ENCODE measurements at places on chromosomes 4 and X.

DNA sequence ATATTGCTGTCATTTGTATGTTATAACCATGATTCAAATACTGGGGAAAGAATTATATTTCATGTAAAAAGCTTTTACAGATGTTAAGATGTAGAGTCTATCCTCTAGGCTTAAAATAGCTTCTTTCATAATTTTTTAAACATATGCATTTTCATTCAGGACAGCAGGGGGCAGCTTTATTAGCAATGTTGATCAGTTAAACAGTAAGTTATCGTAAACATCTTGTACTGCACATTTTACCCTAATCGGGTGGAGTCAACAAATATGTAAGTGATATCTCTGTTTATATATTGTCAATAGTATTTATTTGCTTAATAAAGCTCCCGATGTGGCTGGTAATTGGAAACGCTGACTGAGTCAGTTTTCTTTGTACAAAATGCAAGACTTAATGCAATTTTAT lies 142.5 kb upstream of the MED14 start:
- DNase-seq = peak; percentile 38

DNA sequence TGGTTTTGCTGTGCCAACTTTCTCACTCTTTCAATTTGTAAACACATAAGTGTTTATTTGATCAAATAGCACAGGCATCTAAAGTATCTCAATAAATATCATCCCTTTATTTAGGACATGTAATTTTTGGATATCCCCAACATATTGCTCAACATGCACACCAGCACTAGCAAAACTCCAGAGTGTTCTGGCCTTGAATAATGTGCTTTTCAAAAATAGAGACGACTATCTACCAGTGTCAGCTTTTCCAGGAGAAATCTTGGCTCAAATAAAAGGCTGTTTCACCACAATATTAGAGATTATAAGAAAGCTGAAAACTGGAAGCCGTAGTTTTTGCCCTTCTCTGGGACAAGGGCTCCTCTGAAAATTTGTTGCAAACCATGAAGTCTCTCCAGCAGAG lies 67.0 kb downstream of the MAOB start:
- DNase-seq = no peak

DNA sequence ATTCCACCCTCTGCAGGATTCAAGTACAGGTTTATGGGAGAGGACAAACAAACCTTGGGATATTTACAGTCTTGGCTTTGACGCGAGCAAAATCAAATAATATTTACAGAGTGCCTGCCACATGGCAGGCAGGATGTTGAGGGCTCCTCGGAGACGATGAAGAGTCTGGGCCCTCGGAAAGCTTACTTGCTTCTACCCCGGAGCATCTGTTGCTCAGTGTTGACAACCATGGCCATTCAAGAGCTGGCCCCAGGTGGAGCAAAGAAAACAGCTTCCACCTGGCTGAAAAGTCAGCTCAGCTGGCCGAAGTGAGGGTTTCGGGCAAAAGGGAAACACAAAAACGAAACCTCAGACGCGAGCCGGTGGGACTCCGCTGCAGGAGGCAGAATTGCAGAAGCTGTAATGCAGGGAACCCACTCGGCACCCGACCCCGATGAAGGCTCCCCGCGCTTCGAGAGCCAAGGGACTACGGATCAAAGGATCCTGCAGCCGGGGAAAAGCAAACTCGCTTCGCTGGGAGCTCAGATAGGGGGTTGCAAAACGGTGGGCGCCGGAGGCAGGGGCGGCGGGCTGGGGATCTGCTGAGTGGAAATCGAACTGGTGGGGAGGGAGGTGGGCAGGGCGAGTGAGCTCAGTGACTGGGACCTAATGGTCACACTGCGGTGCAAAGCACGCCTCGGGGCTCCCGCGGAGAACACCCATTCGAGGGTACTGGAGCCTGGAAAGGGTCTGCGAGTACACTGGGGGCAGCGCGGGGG lies 805 bp downstream of the ATP8A1 start:
- no peak for DNase-seq

DNA sequence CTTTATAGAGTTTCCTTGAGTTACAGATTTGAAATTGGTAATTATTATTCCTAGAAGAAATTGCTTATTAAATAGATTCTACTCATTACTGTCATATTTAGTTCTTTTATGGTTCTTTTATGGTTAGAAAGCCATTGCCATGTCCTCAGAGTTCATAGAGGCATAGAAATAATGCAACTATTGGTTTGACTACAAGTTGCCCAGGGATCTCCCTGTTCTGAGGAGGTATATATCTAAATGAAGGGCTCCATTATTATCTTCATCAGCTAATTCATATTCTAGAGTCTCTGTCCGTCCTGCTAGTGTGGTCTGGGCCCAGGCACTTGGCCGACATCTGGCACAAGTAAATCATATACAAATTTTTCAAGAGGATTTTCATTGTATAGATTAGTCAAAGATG lies 535.7 kb downstream of the PPP4R3C start:
- no peak for DNase-seq

GRCh38 chr4:153639833-153640802 lies 44.0 kb upstream of the TLR2 start:
- DNase-seq = no peak

- DNase-seq = peak; percentile 42
Observed at GRCh38 chr4:132642016-132642817, 506.9 kb upstream of the PCDH10 start.

DNA sequence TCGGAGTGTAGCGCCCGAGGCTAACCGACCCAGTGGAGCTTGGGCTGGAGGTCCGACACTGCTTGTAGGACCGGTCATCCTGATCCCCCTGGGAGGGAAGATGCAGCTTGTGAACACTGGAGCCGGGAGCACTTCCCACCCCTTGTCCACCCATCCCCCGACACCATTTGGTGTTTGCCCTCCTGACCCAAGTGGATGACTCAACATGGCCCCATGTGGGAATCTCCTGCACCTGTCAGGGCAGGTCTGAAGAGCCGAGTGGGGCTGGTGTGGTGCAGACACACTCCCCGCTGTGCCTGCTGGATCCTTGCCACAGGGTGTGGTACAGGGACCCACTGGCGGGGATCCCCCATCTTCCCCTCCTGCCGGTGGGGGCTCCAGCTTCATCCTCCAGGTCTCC lies 90.0 kb upstream of the AFAP1 start:
- no peak for DNase-seq

DNA sequence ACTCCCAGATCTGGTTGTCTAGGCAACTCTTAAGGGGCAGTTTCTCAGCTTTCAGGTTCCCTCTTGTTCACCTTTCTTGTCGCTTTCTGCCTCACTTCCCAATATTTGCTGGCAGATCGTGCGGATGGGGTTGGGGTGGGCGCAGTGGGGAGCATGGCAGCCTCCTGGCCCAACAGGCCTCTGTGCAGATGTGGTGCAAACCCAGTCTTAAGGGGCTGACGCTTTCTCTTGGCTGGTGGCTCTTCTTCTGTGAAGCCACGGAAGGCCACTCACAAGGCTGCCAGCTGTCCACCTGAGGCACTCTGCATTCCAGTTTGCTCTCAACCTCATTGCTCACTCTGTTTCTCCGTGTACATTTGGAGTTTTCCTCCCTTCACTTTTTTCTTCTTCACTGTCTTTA lies 61.7 kb downstream of the NBDY start:
- no peak for DNase-seq

DNA sequence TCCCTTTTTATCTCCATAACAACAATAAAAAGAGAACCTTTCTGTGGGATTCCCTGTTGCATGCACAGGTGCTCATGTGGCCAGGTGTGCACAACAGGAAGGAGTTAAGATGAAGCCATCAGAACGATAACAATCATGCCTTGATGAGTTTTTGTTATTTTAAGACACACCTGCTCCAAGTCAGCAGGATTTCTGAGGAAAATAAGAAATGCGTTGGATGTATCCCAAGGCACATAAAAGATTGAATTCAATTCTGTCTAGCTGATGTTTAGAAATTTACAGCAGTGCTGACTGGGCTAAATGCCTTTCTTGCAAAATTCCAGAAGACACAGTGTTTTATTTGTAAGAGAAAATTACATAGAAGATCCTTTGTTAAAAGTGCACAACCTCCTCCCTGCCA lies 1678.2 kb downstream of the ARAP2 start:
- no peak for DNase-seq

DNA sequence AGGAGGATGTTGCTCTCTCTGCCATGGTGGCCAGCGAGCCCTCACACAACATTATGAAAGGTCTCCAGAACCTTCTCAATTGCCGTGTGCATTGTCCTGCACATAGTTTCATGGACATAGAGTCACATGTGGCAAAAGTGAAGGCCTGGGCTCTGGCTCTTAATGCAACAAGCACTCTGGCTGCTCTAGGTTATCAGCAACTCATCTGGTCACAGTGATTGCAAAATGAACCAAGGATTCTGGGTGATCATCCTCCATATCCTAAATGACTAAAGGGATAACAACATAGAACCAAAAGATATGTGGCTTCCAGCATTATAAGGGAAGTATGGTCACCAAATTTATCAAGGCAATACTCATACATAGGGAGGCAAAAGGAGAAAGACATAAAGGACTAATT lies 175.2 kb downstream of the MGST2 start:
- no peak for DNase-seq

- no peak for DNase-seq
Observed at GRCh38 chr4:145552181-145552822, 66.9 kb upstream of the MMAA start.

GRCh38 chrX:101550751-101551379 lies 518 bp downstream of the ARMCX1 start:
- peak; percentile 47 for DNase-seq

DNA sequence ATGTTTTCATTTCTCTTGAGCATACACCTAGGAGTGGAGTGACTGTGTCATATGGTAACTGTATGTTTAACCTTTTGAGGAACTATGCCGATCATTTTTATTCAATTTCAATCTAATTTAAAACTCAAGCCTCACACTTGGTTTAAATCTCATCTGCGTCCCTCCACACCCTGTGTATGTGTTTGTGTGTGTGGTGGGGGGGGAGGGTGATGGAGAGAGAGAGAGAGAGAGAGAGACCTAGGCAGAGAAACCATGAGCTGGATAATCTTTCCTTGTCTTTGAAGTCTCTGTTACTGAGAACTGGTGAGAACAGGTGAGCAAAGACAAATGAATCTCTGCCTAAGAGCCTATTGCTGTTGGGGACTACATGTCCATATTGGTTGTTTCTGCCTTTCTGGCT lies 105.0 kb downstream of the ARHGAP24 start:
- DNase-seq = no peak

DNA sequence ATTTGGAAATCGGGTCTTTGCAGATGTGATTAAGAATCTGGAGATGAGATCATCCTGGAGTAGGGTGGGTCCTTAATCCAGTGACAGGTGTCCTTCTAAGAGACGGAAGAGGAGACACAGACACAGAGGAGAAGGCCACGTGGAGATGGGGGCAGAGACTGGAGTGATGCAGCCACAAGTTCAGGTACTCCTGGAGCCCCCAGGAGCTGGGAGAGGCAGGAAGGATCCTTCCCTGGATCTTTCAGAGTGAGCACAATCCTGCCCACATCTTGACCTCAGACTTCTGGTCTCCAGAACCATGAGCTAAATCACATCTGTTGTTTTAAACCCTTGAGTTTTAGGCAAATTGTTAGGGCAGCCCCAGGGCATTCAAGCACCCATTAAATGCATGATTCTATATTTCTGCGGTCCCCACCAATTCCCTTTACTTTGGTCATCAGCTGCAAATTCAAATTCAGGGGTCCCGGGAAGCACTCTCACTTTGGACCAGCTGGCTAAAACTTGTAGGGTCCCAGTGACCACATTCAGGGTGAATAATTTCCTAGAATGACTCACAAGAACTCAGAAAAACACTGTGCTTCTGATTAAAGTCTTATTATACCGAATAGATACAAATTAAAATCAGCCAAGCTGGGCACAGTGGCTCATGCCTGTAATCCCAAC lies 12.8 kb upstream of the AKAP17A start:
- no peak for DNase-seq

GRCh38 chr4:101421386-101421785 lies 74.1 kb upstream of the PPP3CA start:
- DNase-seq = peak; percentile 69

GRCh38 chr4:147633113-147633512 lies 15.9 kb downstream of the TMEM184C start:
- peak; percentile 61 for DNase-seq

DNA sequence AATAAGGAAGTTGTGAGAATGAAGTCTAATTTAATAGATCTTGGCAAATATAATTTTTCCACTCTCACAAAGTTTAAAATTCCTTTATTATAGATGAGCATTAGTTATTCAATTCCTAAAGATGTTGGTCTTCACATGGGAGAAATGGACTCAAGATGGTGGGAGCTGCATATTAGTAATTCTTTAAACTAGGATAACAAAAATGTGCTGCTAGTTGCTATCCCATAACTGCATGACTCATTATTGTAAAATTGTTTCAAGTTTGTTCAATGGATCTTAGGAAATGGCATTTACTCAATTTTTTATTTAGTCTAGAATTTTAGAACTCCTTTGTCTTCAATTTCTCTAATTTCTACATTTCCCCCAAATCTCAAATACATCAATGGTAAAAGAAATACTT lies 155.8 kb downstream of the ATP10D start:
- peak; percentile 53 for DNase-seq

DNA sequence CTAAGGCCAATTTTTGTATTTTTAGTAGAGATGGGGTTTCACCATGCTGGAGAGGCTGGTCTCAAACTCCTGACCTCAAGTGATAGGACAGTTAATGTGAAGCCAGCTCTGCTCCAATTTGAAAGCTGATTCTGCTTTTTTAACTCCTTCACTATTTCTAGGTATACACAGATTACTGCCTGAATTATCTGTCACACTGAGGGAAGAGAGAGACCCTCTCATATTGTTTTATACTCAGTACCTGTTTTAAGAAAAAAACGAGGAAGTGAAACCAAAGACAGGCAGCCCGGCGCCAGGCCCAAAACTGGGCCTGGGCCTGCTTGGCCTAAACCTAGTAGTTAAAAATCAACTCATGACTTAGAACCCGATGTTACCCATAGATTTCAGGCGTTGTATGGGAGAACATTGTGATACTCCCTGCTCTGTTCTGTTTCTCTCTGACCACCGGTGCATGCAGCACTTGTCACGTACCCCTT lies 1601.5 kb upstream of the PCDH10 start:
- DNase-seq = no peak

DNA sequence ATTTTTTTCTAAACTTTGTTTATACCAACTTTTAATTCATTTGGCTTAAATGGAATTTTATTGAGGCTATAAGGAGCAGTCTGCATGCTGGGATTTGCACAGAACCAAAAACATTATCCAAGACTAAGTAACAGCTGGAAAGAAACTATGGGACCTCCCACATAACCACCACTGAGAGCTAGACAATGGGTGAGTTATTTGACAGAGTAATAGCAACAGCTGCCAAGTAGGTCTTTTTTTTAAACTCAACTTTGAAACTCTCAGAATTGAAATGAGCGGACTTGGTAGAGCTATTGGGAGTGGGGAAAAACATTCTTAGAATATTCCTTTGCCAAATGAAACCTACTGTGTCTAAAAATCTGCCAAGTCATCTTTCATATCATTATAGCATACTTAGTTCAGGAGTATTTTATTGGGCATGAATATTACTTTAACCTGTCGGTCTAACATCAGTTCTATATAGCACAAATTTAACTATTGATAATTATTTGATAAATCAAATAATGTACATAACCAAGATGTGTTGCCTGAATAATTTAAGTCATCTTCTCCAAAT lies 1428.0 kb downstream of the PCDH7 start:
- DNase-seq = peak; percentile 71

Measured in fibroblast of skin of scalp (primary cell).